ENCODE measurements at places on chromosomes 3 and 15.

GRCh38 chr3:104989878-104990277 is 376.8 kb upstream of the ALCAM start:
- no peak for DNase-seq

DNA sequence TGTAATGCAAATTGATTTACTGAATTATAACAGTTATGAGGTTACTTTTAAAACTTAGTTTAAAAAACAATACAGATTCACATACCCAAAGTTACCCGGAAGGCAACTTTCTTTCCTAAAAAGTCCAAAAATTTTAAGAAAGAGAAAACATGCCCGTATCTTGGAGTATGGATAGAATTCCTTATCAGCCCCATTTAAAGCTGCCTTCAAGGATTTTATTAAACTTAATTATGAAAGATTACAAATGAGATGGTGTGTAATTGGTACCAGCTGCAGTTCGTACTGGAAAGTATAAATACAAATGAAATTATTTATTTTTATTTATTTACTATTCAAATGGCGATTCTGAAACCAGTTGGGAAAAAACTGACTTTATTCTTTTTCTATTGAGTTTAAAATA is 39.4 kb downstream of the SATB1 start:
- DNase-seq = no peak

DNA sequence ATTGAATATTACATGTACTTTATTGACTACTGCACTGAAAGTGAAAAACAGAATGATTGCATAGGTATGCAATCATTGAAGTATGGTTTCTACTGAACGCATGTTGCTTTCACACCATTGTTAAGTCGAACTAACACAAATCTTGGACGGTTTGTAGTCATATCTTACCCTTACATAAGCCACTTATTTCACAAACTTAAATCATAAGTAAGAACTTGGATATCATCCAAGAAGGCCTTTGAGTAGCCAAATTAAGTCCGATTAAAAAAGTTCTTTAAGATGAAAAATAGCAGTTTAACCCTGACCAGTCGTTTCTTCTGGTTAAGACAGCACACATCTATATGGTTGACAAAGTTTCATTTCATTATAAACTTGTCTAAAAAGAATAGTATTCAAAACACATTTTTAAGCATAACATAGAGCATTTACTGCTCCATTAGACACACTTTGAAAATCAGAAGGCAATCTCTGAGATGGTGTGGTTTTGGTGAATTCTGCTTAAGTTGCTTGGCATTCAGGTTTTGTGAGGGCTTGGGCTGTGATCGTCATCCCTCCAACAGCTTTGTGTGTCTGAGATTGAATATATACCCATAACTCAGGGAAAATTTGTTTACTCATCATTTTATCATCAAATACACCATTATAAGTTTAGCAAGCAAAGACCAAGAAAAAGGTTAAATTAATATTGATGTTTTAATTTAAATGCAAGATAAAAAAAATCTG is 92.2 kb downstream of the NFKBIZ start:
- no peak for DNase-seq

DNA sequence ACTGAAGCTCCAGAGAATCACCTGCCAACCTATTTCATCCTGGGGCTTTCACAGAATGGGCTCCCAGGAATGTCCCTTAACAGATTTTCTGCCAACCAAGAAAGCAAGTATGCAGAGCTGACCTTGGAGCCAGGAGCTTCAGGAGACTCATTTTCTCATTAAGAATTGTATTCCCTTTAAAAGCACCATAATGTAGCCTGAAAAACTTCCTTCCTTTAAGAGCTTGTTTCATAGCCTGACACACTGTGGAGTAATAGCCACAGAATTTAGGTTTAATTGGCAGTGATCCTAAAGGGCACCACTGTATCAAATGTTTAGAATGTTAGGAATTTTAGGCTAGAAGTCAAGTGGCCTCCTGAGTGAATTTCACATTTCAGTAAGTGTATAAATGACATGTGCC is 309.8 kb downstream of the GBE1 start:
- DNase-seq = no peak

DNA sequence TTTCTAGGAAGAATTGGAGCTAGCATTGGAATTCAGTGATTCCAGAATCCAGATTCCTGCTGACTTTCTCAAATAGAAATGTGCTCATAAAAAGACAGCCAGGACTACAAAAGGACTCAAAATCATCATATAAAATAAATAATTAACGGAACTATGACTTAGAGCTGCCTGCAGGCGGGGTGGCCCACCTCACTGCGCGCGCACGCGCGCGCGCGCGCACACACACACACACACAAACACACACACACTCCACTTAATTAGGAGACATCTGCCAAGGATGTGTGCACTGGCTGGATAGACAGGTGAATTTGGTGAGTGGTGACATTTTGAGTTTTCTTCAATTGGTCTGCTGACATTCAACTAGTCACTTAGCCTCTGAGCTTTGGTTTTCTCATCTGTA is 6.9 kb upstream of the MEX3B start:
- no peak for DNase-seq

- peak; percentile 37 for DNase-seq
These were observed 1.1 kb upstream of the TLNRD1 start for GRCh38 chr15:80999623-81000036.
